ENCODE measurements at places on chromosomes 1 and 21. TPM values are rescaled to one million over a fixed set of nuclear protein-coding genes. Genes with fewer than 3 reads are reported as not detected.

The RGS13 gene
- total RNA-seq: not detected

The TIPRL gene
- total RNA-seq: 32.7 TPM

The NHLH2 gene
- total RNA-seq: not detected

The NCDN gene
- total RNA-seq: 12.9 TPM

The OR2L2 gene
- total RNA-seq: not detected

The SLC22A15 gene
- total RNA-seq: 0.91 TPM

The PYHIN1 gene
- total RNA-seq: not detected

The CYP4A22 gene
- total RNA-seq: not detected

The KCNJ6 gene
- total RNA-seq: 3.1 TPM

The TRIM63 gene
- total RNA-seq: 1.7 TPM

The ABL2 gene
- 24.8 TPM for total RNA-seq

The SPATA21 gene
- total RNA-seq: 0.04 TPM

The TNFRSF18 gene
- total RNA-seq: not detected

The DIRAS3 gene
- total RNA-seq: 0.96 TPM

The CDC20 gene
- 196 TPM for total RNA-seq

The OR2T11 gene
- total RNA-seq: not detected

The FAM167B gene
- total RNA-seq: 0.55 TPM

The SFT2D2 gene
- 19.9 TPM for total RNA-seq

The TESK2 gene
- total RNA-seq: 0.29 TPM
